ENCODE measurements at places on chromosomes 12 and 14.

- DNase-seq: no peak
Observed at GRCh38 chr14:54857830-54858269, 44.8 kb downstream of the GCH1 start.

DNA sequence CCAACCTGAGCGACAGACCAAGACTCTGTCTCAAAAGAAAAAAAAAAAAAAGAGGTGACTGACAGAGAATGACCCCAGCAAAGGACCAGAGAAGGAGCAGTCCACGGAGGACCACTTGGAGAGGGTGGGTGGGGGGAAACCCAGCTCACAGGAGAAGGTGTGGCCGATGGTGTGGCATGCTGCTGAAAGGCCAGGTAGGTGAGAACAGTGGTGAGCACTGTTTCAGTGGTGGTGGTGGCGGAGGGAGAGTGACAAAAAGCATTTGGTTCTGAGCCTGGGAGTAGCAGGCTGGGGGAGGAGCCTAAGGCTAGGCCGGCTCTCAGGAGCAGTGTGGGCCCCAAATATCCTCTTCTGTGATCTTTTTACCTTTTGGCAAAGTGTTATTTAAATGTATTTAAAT, 63.8 kb downstream of the IRF2BPL start:
- DNase-seq: no peak

DNA sequence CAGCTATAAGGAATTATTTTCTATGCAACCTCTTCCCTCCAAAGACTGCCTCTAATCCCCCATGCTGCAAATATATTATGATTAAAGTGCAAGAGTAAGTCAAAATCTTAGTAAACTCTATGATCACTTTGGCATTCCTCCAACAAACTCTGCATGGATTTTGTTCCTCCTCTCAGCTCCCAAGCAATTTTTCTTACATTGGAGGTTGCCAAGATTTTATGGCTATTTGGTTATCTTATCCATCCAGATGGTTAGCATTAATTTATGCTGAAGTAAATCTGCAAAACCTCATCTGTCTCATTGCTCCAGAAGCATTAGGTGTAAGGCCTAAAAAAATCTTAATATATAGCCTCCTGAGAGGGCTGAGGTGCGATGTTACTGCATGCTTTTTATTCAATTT, 228.1 kb downstream of the CHST11 start:
- no peak for DNase-seq

GRCh38 chr14:105890474-105891220, 364.3 kb downstream of the TMEM121 start:
- no peak for DNase-seq

DNA sequence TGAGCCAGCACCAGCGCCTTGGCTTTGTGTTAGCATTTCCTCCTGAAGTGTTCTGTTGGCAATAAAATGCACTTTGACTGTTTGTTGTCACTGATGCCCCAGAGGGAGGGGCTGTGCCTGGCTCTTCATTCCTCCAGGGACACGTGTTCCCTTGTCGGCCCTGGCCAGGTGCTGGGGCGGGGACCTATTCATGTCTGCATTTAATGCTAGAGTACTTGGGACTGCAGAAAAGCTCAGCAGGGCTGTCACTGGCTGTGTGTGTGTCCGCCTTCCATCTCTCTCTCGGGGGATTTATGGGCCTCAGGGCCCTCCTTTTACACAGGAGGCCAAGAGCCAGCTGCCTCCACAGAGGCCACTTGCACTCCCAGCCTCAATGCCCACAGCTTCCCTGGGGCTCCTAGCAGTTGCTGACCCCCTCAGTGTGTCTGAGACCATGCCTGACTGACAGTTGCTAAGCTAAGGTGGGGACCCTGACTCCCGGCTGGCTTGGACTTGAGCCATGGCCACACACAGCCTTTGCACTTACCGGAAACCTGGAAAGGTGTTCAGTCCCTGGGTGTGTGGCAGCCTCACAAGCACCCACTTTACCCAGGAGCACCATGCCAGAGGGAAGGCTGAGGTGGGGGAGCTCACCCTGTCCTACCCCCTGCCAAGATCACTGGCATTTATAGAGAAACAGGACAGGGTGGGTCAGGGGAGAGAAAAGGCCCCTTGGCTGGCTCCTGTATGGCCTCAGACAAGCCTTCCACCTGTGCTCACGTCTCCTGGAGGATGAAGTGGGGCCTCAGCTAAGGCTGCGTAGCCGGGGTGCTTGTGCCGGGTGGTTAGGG, 27.8 kb downstream of the HIP1R start:
- DNase-seq: no peak

DNA sequence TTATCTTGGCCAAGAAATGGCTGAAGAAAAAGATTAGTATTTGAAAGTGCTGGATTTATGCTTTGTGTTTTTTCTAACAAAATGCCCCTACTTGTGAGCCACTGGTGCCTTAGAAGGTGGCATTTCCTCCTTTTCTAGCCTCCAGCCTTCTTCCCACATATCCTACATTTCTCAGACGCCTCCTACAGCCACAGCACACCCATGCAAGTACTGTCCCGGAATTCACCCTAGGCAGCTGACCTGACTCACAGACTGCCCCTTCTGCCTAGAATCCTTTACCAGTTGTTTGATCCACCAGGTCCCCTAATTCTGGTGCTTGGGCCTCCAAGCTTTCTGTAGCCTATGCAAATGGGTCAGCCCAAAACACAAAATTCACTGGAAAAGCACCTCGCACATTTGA, 166.0 kb downstream of the FOXN3 start:
- peak; percentile 9 for DNase-seq

DNA sequence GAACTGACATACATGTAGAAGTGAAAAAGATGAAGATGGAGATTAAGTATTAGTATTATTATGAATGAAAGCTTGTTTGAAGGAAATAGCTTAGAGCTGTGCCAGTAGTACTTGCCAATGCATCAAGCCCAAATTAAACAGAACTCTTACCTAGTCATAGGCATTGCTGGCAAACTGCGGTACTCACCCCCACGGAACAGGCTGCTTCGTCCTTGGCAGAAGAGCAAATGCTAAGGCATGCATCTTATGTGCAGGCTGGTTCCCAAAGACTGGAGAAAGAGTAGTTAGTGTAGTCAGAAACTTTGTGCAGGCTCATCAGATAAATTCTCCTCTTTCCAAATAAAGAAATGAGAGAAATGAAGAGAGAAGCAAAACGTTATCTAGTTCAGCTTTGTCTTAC, 134.8 kb downstream of the CCDC59 start:
- no peak for DNase-seq

DNA sequence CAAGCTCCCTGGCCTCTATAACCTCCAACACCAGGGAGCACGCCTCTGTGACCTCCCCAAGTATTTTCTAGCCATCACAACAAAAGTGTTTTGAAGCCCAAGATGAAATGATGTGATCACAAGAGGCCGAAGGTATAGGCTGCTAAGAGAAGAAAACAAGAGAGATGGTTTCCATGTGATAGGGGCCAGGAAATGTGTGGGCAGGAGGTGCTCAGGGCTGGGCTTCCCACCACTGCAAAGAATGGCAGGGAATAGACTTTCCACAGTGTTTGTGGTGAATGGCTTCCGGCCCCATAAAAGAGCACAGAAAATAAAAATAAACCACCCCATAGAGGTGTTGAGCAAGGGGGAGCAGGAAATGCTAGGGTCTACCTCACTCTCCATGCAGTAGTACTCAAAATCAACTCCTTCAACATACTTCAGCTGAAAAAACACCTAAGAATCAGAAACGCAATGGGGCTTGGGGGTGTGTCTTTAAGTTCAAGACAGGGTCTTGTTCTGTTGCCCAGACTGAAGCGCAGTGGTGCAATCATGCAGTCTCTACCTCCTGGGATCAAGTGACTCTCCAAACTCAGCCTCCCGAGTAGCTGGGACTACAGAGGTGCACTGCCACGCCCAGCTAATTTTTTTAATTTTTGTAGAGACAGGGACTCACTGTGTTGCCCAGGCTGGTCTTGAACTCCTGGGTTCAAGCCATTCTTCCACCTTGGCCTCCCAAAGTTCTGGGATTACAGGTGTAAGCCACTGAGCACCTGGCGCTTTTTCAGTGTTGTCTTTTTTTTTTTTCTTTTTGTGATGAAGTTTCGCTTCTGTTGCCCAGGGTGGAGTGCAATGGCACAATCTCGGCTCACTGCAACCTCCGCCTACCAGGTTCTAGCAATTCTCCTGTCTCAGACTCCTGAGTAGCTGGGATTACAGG, 27.1 kb downstream of the DAD1 start:
- no peak for DNase-seq

GRCh38 chr12:104435765-104436164, 21.0 kb upstream of the CHST11 start:
- no peak for DNase-seq

GRCh38 chr14:42110167-42110566, 503.5 kb downstream of the LRFN5 start:
- DNase-seq: no peak

DNA sequence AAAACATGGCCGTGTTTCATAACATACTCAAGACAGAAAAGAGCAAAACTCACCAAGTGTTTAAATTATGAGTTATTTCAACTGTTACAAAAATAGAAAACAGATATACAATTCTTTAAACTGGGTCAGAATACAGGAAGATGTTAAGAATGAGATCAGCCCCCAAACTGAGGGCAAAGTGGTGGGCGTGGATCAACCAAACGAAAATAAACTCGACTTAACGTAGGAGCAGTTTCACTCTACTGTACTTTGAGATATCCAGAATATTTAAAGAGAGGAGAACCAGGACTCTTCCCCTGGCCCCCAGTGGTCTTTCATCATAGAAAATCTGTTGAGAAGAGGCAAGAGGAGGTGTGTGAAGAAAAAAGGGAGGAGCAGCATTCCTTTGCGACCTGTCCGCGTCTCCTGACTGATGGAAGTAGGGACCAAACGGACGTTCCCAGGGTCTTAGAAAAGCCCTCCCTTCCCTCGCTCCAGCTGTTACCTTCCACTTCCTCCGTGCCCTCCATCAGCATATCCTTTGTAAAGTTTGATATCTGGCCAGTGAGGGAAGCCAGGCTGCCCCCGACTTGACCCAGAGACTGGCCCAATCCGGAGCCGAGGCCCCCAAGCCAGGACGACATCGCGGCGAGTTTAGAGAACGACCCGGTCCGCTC, 668 bp downstream of the TRIP11 start:
- peak; percentile 88 for DNase-seq

DNA sequence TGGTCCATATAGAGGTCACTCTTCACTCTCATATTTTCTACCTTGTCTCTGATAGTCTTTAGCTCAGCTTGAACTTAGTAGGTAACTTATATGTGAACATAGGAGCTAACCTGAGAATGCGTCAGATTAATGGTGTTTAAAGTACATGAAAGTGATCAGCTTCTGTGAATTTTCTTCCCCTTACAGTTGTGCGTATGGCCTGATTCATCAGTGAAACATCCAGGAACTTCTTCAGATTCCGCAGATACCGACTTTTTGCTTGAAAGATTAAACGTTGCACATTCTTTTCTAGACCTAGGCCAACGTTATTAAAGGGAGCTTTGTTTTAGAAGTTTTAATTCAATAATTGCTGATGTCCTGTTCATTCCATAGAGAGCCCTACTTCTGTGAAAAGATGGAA, 1945.1 kb upstream of the SEL1L start:
- DNase-seq: no peak

DNA sequence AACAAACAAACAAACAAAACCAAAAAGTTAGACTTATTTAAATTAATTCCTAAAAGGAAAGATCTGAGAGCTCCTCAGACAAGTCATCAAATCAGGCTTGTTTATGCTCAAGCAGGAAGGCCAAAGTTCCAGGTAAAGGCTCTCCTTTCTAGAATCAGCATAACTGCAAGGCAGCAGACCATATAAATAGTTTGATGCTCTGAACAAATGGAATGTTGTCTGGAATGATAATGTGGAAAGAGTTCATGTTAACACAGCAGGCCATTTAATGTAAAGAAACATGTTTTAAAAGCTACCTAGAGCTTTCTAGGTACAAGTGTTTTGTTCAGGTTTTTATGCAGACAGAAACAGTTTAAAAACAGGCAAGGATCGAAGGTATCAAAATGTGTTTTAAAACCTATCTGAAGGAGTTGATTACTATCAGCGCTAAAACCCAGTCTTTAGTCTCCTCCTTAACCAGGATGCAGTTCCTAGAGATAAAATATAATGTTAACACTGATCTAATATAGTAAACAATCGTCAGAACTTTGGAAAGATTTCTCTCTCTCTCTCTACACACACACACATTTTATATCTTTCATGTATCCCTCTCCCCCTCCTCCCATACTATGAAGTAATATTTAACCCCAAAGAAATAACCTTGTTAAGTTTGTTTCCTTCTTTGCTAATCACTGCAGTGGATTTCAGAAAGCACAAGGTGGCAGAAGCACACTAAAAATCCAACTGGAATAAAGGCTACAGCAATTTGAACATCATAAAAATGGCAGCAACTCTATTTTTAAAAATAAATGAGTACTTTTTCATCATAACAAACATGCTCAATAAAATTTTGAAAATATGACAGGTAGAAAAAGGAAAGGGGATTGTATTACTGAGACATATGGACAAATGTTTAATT, 135.5 kb downstream of the PAWR start:
- no peak for DNase-seq

GRCh38 chr14:24887623-24888304, 162.2 kb downstream of the STXBP6 start:
- DNase-seq: no peak

DNA sequence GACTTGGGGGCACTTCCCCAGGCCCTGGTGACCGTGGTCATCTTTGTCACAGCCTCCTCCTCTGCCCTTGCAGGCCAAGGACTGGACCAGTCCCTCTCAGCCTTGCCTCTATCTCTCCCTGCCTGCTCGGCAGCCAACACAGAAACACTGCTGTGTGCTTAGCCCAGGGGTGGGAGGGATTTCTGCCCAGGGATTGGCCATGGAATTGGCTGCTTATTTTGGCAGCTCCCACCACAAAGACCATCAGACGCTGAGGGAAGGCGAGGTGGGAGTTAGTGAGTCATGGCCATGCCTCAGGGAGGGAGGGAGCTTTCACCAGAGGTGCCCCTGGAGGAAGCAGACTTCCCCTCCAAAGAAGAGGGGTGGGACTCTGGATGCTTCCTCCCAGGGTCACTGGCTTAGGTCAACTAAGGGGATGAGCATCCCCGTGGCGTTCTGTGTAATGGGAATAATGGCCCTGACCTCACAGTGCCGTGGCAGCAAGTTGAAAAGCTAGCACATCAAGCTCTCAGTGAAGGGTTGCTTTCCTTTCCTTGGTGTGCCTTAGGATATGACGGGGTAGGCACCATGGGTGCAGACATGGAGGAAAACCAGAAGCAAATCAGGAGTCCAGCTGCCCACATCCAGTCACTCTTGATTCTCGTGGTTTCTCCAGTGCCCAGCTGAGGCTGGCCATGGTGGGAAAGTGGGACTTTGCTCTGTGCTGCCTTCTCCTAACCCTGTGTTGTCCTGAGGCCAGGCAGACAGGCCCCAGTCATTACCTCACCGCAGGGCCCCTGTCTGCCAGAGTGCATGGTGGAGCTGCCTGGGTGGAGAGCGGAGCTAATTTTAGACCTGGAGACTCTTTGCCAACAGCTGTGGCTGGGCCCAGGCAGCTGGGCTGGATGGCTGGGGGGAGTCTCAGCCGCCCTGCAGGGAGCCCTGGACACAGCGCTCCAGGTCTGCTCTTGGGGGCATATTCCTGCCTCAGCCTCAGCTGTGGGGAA, 21.4 kb downstream of the B4GALNT3 start:
- DNase-seq: no peak
